Fibroblast of skin of right biceps (primary cell): ENCODE measurements at places on chromosomes 12 and 14.
A peak's percentile ranks its signal among the peaks of the same experiment; 100 is the strongest.

DNA sequence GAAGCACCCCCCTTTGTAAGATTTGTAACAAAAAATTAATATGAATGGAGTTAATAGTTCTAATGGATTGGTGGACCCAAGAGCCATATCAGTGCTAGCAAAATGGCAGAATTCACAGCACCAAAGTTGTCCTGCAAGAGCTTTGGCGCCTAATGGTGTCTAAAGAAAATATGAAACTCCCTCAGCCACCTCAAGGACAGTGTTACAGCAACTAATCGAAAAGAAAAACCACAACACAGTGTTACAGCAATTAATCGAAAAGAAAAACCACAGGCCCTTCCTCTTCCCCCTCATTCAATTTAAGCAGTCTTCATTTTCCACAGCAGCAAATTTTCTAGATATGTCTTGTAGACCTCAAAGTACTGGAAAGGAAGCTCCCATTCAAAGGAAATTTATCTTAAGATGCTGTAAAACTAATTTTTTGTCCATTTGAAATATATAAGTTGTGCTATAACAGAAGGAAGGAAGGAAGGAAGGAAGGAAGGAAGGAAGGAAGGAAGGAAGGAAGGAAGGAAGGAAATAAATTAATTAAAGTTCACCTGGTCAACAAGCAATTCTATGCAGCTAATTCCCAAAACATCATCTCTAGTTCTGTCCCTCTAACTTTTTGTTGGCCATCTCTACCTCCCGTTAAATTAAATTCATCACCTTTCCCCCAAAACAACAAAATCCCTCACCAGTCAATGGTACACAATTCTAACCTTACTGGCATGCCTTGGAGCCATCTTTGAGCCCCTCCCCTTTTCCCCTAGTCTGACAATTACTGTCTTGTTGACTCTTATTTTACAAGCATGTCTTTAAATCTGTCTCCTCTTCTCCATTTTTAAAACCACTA lies 17.4 kb downstream of the LRP6 start:
- DNase-seq: no peak

DNA sequence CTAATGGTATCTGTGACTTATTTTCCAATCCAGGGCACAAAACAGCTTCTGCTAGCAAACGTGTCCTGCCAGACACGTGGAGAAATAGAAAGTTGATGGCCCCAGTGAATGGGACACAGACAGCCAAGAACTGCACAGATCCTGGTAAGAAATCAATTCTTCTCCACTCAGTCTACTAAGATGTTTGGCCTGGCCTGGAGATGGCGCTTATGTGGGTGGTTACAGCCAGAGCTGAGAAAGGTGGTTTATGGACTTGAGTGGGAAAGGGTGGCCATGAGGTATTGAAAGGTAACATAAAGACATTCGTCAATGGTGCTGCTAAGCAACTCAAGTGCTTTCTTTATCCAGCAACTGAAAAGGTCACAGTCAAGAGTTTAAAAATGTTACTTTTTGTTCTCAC lies 2.9 kb downstream of the SLC24A4 start:
- no peak for DNase-seq

DNA sequence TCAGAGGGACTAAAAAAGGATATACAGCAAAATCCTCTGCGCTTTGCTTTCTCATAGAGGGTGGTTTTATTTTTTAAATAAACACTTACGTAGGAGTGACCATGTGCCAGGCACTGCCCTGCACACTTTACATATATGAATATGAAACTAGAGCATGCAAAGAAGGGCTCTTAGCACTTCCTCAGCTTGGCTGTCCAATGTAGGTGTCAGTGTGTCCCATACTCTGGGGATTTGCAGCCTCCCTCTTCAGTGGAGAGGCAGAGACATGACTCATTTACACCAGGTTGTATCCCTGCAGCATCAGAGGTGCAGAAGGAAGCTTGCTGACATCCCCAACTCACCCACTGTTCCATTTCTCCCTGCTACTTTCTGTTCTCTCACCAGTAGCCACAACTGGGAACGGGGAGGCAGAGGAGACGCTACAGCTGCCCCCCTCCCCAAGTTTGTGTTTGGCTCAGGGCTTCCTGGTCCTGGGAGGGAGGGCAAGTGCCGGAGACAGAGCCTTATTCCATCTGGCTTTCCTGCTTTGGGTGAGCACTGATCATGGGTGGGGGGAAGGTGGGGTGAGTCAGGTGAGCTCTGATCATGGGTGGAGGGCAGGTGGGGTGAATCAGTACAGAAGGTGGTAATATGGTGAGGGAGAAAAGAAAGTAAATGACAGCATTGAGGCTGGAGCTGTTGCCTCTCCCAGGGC lies 4.9 kb upstream of the KRT5 start:
- DNase-seq: no peak

DNA sequence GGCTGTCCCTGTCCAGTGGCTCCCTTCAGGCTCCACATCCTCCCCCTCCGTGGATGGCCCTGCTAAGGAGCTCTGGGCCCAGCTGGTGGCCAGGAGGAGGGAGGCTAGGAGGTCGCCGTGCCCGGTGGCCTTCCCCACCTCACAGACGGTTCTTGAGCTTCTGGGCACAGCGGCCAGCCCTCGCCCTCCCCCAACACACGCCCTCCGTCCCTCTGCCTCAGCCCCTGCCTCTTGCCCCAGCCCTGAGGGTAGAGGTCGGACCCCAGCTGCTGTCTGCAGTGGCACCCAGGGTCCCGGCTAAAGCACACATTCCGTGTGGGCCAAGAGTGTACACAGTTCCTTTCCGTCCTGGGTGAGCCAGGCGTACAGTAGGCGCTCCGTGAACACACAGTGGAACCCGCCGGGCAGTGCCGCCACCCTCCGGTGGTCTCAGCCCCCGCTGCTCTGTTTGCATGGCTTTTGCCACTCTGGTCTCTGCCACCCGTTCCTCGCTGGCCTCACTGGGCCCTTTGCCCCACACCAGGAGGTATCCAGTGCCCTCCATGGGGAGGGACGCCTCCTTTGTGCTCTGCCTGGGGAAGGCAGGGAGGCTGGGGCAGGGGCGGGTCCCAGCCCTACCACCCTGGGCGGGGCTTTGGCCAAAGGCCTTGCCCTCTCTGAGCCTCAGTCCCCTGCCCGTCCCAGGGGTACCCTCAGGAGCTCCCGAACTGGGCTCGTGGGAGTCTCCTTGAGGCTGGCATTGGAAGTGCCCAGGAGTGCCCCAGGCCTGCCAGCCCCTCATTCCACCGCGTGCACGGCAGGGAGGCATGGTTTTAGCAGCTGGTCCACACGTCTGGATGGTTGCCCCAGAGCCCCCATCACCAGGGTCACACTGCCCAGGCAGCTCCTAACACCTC lies 13.0 kb downstream of the TRMT61A start:
- DNase-seq: no peak

- DNase-seq: no peak
Measured at GRCh38 chr14:100146531-100147091, 12.8 kb downstream of the DEGS2 start.

DNA sequence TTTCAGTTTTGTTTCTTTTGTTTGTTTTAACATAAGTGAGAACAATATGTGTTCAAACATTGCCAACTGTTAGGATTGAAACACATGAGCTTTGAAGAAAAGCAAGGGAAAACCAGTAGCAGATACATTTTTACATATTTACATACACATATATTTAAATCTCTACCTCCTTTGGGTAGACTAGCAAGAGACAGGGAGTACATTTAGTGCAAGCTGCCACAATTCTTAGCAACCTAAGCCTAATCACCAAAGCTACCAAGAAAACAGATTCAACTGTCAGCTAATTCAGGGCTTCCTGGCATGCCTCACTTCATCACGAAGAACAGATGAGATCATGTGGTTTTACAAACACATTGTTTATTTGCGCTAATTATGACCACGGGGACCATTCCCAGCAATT lies 143.1 kb downstream of the PRIMA1 start:
- no peak for DNase-seq

DNA sequence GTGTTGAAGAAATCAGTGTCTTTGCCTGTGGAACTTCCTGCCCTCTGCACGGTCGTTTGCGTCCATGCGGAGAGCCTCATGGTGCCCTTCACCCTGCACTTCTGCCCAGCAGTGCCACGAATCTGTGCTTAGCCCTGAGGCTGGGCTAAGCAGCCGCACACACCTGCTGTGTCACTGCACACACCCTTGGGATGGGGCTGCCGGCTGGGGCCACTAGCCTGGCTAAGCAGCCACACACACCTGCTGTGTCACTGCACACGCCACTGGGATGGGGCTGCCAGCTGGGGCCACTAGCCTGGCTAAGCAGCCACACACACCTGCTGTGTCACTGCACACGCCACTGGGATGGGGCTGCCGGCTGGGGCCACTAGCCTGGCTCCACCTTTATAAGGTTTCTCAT lies 188.5 kb downstream of the KIF26A start:
- no peak for DNase-seq

GRCh38 chr14:94120667-94121340 lies 8.6 kb downstream of the IFI27L2 start:
- DNase-seq: peak; percentile 39

DNA sequence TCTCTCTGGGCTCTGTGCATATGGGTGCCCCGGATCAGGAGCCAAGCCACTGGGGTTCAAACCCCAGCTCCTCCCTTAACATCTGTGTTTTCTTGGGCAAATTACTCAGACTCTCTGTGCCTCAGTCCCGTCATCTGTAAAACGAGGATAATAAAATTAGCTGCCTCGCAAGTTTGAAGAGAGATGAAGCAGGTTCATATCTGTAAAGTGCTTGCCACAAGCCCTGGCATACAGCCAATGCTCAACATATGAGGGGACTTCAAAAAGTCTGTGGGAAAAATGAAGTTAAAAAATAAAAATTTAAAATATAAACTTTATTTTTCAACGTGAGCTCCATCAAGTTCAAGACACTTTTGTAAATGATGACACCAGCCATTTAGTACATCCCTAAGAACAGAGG lies 276.7 kb downstream of the FOXN3 start:
- no peak for DNase-seq

DNA sequence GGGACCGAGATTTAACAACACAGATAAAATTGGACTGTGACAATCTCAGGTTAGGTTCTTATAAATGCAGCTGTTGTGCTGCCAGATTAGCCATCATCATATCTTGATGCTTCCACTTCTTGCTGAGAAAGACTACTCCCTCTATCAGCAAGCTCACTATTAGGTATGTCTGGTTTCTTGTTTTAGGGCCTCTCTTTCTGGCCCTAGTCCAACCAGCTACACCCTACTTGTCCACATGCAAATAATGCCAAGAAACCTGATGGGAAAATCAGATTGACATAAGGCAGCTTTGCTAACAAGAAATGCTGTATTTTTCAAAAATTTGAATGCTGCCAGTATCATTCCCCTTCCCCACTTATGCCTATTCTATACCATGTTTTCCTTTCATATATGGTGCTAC lies 296.0 kb downstream of the RMST start:
- DNase-seq: no peak

DNA sequence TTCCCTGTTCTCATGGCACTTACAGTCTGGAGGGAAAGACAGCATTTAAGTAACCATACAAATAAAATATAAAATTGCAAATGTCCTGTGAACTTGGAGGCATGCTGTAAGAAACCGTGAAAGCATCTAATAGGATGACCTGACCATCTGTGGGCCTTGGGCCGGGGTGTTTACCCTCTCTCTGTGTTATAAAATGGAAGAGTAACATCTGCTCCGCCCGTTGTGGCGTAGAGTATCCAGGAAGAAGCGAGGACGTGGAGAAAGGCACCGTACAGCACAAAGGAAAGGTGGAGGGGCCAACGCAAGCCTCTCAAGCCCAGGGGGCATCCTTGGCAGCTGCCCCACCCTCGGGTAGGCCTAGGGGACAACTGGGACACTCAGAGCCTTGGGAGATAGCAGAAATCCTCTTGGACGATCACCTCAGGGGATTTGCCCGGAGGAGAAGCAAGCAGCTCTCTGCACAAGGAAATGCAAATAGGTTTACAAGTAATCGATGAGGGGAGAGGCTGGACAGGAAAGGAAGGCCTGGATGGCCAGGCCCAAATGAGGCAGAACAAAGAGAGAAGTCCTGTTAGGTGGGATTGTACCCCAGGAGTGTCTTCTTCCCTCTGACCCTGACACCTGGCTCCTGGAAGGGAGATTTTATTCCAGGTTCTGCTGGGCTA lies 26.2 kb downstream of the VSX2 start:
- DNase-seq: no peak

DNA sequence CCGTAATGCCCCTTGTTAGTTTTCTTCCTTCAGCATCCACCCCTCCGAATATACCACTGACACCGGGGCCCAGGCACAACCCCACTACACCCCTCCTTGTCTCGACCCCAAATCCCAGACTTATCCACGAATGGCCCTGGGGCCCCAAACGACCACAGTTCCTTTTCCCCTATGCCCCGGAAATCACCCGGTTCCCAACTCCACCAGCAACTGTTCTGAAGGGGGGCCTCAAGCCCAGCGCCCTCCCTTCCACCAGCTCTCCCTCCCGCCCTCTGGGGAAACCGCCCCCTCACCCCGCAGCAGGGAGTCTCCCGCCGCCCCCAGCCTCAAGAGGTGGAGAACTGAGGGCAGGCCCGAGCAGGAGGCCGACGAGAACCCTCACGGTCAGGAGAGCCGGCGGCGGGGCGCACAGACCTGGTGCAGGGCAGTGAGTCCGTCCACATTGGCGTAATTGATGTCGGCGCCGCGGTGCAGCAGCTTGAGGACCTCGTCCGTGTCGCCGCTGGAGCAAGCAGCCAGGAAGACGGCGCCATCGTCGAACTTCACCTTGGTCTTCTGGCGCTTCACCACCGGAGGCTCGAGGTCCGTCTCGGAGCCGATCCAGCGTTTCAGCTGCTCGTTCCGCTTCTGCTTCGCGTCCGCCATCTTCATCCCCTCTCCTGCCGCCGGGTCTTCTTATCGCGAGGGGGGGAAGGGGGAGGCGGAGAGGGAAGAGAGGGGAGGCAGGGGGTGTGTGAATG lies 446 bp downstream of the PPP1R12A start:
- peak; percentile 52 for DNase-seq

GRCh38 chr14:91332171-91332985 lies 85.2 kb downstream of the CCDC88C start:
- DNase-seq: no peak

DNA sequence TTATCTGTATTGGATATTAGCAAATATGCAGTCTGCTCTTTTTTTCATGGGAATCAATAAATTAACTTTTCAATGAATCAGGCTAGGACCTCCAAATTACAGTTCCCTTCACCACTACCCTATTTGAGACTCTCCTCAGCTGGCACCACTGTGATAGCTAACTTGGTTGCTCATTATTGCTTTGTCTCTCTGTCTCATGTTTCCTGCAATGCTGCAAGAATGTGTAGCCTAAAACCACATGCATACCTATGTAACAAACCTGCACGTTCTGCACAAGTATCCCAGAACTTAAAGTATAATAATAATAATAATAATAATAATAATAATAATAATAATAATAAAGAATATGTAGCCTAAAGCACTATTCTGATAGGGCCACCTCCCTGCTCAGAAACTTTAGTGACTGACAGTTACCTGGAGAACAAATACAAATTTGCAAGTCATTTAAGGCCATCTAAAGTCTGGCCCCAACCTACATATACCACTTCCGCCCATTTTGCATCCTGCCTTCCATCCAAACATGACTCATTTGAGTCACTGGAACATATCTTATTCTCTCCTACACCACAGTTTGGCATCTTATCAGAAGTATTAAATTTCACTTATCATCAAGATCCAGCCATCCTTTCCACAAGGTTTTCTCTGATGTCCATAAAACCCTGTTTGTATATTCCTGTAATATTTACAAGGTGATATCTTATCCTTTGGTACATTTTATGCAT lies 215.1 kb downstream of the LRRK2 start:
- no peak for DNase-seq
